A673 (cell line): ENCODE measurements at places on chromosomes 4 and X.

- H3K27me3 ChIP-seq, result peaks cover 31% of the 10 kb centered on the region
- no peak overlapping the region for H3K4me3 ChIP-seq
- DNase-seq, result no peak
- H3K4me1 ChIP-seq, result no peaks in the 10 kb centered on the region
- H3K36me3 ChIP-seq, result no peaks in the 10 kb centered on the region
- no peak overlapping the region for H3K27ac ChIP-seq
Observed at GRCh38 chrX:103274284-103274683, 2.3 kb downstream of the TCEAL5 start.

- H3K36me3 ChIP-seq, result no peaks in the 10 kb centered on the region
- DNase-seq, result peak; percentile 65
- no peak overlapping the region for H3K4me3 ChIP-seq
- peak overlapping the region; percentile 98 for H3K27ac ChIP-seq
- H3K27me3 ChIP-seq, result no peaks in the 10 kb centered on the region
Observed at GRCh38 chr4:38673130-38673978, 9.4 kb downstream of the KLF3 start.

DNA sequence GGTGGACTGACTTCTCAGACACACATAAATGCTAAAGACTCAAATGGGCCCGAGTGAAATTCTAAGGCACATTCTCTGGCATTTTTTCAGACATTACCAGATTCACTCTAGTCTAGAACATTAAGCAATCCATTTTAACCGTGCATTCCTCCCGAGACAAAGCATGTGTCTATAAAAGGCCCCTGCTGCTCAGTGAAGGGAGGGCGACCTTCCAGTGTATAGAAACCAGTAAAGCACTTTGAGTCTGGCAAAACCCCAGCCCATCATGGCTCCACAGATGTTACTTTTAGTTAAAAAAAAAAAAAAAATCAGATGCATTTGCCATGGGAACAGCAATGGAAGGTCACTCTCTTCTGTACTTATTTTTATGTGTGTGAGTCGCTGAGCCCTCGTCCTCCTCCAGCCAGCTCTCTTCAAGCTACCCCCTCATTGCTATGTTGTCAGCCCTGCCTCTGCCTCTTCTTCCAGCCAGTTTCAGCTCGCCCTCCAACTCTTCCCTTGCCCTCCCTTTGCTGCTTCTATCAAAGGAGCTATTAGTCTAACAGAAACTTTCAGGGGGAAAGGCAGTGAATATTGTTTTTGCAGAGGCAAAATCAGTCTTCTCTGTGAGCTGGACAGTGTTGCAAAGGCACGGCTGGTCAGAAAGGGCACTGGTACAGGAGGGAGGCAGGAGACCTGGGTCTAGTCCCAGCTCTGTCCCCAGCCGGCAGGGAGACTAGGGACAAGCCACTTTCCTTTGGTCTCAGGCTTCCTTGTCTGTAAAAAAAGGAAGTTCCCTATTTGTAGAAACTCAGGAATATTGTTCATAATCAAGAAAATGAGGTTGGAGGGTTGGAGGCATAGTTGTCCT lies 644.2 kb downstream of the ZNF674 start:
- H3K4me3 ChIP-seq, result no peak overlapping the region
- peaks cover 17% of the 10 kb centered on the region for H3K4me1 ChIP-seq
- H3K27ac ChIP-seq, result no peak overlapping the region
- peak; percentile 91 for DNase-seq

DNA sequence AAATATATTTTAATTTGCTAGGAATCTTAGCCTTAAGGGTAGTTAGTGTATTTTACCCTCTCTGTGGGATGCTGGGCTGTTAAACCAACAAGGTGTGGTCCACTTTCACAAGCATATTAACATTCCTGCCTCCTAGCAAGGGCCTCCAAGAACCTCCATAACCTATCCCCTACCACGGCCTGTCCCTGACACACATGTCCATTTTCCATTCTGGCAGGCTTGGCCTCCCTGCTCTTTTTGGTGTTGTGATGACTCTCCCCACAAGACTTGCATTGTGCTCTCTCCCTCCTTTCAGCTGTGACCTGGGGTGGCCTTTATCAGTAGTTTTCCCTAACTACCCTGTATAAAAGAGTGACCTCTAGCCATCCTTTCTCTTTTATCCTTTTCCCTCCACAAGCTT lies 120.2 kb downstream of the KLHL8 start:
- no peaks in the 10 kb centered on the region for H3K27me3 ChIP-seq
- H3K36me3 ChIP-seq, result no peaks in the 10 kb centered on the region
- H3K27ac ChIP-seq, result no peak overlapping the region
- DNase-seq, result no peak
- H3K4me1 ChIP-seq, result peaks cover 15% of the 10 kb centered on the region

GRCh38 chr4:186722796-186723291 lies 812 bp downstream of the FAT1 start:
- DNase-seq, result peak; percentile 64
- H3K27ac ChIP-seq, result peak overlapping the region; percentile 76
- H3K27me3 ChIP-seq, result no peaks in the 10 kb centered on the region

- H3K4me1 ChIP-seq, result no peaks in the 10 kb centered on the region
- no peak overlapping the region for H3K27ac ChIP-seq
- H3K27me3 ChIP-seq, result no peaks in the 10 kb centered on the region
- no peak overlapping the region for H3K4me3 ChIP-seq
Observed at GRCh38 chr4:91525621-91526020, 778.1 kb upstream of the GRID2 start.

DNA sequence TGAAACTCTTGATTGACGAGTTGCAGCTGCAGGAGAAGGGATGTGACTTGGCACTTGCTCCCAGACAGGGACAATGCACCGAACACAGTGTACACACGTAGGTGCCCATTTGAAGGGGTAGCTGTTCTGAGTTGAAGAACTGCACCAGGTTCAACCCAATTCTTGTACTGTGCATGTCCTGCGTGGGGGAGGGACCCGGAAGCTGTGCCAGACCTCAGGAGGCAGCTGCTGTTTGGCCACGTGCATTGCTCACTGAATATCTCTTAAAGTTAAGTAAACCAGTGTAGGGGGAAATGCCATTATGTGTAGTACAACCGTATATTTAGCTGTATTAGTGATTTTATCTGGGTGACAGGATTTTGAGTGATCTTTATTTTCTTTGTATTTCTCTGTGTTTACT lies 12.0 kb upstream of the RBBP7 start:
- H3K27me3 ChIP-seq, result peaks cover 14% of the 10 kb centered on the region
- H3K4me3 ChIP-seq, result peak overlapping the region; percentile 41
- no peaks in the 10 kb centered on the region for H3K4me1 ChIP-seq
- no peaks in the 10 kb centered on the region for H3K36me3 ChIP-seq
- DNase-seq, result peak; percentile 24

GRCh38 chrX:10296576-10296975 lies 139.8 kb downstream of the CLCN4 start:
- no peak overlapping the region for H3K4me3 ChIP-seq
- no peak overlapping the region for H3K27ac ChIP-seq
- H3K4me1 ChIP-seq, result no peaks in the 10 kb centered on the region

DNA sequence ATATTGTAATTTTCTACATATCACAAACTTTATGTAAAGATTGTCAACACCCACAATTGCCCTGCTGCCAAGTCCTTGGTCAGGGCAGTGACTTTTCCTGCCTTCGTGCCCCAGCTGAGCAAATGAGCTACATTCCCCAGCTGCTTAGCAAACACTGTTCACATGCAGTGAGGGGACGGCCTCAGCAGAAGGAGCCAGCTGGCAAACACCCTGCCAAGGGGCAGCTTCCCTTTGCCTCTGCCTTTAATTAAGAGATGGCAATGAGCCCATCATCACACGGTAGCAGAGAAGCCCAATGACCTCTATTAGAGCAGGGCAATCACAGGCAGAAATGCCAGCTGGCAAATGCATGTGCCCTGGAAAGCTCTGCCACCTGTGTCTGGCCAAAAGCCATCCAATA lies 253.4 kb downstream of the EPHA5 start:
- no peaks in the 10 kb centered on the region for H3K27me3 ChIP-seq
- DNase-seq, result peak; percentile 2
- no peak overlapping the region for H3K27ac ChIP-seq
- H3K36me3 ChIP-seq, result no peaks in the 10 kb centered on the region
- H3K4me3 ChIP-seq, result no peak overlapping the region
- H3K4me1 ChIP-seq, result no peaks in the 10 kb centered on the region

DNA sequence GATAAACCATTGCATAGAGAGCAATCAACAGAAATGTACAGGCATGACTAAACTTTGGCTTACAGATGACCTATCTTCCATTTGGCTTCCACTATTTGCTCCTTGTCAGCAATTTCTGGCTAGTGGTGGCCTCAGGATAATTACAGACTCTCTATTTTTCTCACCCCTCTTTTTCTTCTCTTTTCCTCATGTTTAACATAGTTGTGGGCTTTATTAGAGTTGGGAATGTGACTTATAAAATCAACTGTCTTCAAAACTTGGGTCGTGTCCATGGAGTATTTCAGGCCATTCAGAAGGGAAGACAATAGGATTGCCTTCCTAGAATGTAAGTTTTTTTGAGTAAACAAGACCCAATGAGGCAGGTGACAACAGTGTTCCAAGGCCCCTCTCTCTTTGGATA lies 236.2 kb downstream of the FRAS1 start:
- no peaks in the 10 kb centered on the region for H3K36me3 ChIP-seq
- H3K27me3 ChIP-seq, result no peaks in the 10 kb centered on the region
- no peak overlapping the region for H3K4me3 ChIP-seq
- H3K4me1 ChIP-seq, result no peaks in the 10 kb centered on the region
- DNase-seq, result no peak

- H3K4me3 ChIP-seq, result no peak overlapping the region
- no peaks in the 10 kb centered on the region for H3K4me1 ChIP-seq
- DNase-seq, result no peak
- no peak overlapping the region for H3K27ac ChIP-seq
Observed at GRCh38 chr4:71857713-71858451, 74.0 kb upstream of the GC start.

DNA sequence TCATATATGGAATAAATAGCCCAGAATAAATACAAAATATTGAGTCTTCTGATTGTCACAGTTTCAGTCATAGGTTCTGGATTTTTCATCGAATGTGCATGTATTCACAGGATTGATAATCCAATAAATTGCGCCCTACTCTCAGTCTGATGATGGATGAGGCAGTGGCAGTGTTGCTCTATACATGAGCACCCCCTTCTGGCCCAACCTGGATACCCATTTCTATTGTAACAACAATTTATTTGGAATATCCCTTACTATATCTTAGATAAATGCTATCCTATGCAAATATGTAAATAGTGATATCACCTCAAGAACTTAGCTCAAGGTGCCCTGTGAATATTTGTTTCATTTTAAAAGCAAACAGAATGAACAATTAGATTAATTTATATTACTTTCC lies 733.7 kb upstream of the PABPC4L start:
- no peak overlapping the region for H3K27ac ChIP-seq
- H3K4me1 ChIP-seq, result no peaks in the 10 kb centered on the region
- no peak overlapping the region for H3K4me3 ChIP-seq
- H3K36me3 ChIP-seq, result no peaks in the 10 kb centered on the region
- no peaks in the 10 kb centered on the region for H3K27me3 ChIP-seq

- no peak overlapping the region for H3K27ac ChIP-seq
- no peak for DNase-seq
- no peaks in the 10 kb centered on the region for H3K36me3 ChIP-seq
- H3K4me1 ChIP-seq, result no peaks in the 10 kb centered on the region
- H3K27me3 ChIP-seq, result peaks cover 31% of the 10 kb centered on the region
- no peak overlapping the region for H3K4me3 ChIP-seq
Observed at GRCh38 chr4:1137850-1138249, 24.5 kb upstream of the RNF212 start.

- no peaks in the 10 kb centered on the region for H3K36me3 ChIP-seq
- no peaks in the 10 kb centered on the region for H3K27me3 ChIP-seq
- no peaks in the 10 kb centered on the region for H3K4me1 ChIP-seq
- H3K27ac ChIP-seq, result no peak overlapping the region
- H3K4me3 ChIP-seq, result no peak overlapping the region
Observed at GRCh38 chrX:118603981-118604380, 108.4 kb downstream of the DOCK11 start.

DNA sequence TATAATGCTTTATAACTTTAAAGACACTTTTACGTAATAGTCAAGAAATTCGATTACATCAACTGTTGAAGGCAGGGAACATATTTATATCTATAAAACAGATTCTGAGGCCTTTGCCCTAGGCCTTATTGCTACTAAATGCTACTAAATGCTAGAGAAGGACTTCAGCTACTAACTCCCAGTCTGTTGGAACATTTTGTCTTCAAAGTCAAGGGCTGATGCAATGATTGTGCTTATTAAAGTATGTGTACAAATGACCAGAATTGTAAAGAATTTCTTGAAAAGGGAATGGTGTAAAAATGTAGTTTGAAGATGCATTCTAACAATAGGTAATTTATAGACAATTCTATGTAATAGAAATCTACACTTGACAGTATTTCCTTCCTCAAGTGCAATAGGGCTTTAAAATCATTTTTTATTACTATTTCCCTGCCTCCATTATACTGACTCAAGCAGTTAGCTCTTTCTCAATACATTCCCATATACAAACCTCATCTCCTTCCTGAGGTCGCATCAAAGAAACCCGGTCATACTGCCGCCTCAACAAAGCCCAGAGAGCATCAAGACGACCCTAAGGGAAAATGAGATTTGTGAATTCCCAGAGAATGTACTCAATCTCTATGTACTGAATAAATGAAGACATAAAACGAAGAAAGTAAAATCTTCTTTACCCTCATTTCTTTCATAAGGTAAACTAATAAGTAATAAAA lies 95.7 kb downstream of the ANTXR2 start:
- no peak for DNase-seq
- H3K36me3 ChIP-seq, result no peaks in the 10 kb centered on the region
- H3K27ac ChIP-seq, result no peak overlapping the region
- no peaks in the 10 kb centered on the region for H3K27me3 ChIP-seq
- H3K4me3 ChIP-seq, result no peak overlapping the region

DNA sequence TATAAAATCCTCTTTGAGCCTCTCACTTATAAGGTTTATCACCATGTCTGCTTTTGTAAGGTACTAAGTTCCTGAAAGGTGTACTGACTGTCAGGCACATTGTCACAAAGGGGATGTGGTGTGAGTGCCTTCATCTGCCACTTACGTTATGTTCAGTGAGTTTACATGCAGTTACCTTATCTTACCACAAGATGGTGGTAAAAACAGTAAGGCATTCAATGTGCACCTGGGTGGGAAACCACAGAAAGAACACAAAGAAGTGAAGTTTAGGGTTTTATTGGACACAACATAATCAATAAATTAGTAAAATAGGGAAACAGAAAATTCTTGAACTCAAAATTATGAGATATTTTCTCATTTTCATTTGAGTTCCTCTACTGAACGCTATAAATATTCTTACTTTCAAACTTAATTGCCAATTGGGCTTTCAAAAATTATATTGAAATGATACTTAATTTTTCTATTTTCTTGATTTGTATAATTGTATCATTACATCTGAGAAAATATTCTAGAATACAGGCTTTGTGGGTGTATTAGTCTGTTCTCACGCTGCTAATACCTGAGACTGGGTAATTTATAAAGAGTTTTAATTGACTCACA lies 650.8 kb downstream of the PCDH7 start:
- no peak overlapping the region for H3K4me3 ChIP-seq
- no peaks in the 10 kb centered on the region for H3K27me3 ChIP-seq
- no peak overlapping the region for H3K27ac ChIP-seq
- DNase-seq, result peak; percentile 79
- H3K4me1 ChIP-seq, result peaks cover 6% of the 10 kb centered on the region

DNA sequence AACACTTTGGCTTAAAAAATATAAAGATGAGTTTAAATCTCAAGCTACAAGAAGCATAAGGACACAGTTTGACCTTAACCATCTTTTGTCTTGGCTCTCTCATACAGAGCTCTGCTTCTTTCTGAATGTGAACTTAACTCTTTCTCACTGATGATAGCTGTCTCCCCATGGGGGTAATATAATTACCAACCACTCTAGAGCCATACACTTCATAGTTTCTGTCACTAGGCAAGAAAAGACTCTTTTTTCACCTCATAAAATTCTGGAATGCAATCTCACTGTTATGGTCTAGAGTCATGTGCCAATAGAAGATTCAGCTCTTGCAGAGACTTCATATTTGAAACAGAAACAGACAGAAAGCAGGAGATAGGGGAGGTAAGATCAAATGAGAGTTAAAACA lies 481.7 kb upstream of the AGA start:
- no peaks in the 10 kb centered on the region for H3K27me3 ChIP-seq
- no peaks in the 10 kb centered on the region for H3K36me3 ChIP-seq
- H3K4me3 ChIP-seq, result no peak overlapping the region
- no peaks in the 10 kb centered on the region for H3K4me1 ChIP-seq
